ENCODE measurements at places on chromosomes 2 and 18.

DNA sequence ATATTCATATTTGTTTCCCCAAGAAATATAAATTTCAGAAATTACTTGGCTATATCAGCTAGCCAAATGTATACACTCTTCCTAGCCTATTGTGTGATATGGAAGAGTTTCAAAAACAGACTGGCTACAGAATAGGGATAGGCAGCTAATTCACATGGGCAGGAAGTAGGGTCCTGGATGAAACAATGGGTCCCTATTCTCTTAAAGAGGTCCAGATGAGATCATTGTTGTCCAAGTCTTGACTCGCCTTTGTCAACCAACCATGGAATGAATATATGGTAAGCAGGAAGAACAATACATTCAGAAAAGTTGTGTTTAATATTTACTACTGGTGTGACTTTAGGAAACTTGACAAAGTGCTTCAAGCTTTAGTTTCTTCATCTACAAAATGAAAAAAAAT is 319.9 kb downstream of the NBAS start:
- no peak for DNase-seq

- peak; percentile 11 for DNase-seq
Observed at GRCh38 chr2:202237787-202238233, 587 bp downstream of the SUMO1 start.

GRCh38 chr2:120547662-120548061 is 188.0 kb upstream of the GLI2 start:
- no peak for DNase-seq

DNA sequence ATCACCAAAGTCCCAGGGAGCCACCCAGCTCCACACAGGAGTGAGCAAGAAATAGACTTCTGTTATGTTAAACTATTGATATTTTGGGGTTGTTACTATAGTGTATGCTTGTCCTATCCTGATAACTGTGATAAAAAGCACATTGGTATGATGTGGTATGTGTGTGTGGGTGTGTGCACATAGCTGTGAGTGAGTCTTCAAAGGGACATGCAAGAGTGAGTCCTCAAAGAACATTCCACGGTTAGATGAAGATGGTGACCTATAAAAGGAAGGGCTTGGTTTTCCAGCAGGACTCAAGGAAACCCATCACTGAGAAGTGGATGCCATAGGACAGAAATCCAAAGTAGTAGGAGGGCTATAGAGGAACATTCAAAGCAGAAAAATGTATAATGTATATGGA is 342.9 kb downstream of the TSN start:
- DNase-seq, result no peak

- DNase-seq, result no peak
Observed at GRCh38 chr2:31125918-31126695, 12.1 kb downstream of the GALNT14 start.

- no peak for DNase-seq
Observed at GRCh38 chr18:57804557-57804956, 1.4 kb upstream of the ATP8B1 start.

- DNase-seq, result no peak
Observed at GRCh38 chr2:152304836-152305235, 30.1 kb upstream of the FMNL2 start.

DNA sequence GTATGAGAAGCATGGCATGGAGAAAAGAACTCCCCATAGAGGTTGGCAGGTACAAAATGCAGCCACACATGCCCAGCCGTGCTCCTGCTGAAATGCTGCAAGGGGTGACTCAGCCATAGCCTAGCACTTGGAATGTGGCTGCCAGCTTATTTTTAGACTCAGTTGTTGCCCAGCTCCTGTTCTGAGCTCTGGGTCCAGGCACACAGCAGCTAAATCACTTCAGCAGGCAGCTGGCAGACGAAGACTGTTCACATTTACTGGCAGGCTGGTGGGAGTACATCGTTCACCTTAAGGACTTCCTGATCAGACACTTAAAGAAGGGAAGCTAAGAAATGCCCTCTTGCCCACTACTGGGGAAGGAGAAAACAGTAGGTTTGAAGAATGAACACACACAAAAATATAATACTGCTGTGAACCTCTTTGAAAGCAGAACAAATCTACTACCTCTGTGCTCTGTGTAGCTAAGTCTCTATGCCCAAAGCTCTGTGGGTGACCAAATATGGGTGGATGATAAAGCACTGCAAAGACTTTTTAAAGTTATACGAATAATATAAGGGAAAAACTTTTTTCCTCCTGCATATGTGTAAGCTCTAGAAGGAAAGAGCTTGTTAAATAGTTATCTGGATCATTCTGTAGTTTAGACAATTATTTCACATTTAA is 146.1 kb downstream of the LNPK start:
- DNase-seq, result no peak

DNA sequence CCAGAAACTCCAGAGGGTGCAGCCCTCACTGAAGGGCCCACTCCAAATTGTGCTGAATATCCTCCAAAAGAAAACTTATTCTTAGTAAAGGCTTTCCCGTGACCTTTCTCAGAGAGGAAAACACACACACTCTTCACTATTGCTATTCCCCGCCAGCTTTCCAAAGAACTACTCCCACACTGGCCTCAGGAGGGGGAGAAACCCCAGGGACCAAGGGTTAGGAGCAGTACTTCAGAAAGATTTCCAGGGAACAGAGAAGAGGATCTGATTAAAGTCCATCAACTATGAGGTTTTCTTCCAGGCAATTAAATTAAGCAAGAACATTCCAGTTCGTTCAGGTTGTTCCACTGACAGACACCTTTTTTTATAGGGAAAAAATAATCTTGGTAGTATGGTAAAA is 150.2 kb downstream of the TTC32 start:
- no peak for DNase-seq

GRCh38 chr2:76675212-76675611 is 847.0 kb downstream of the LRRTM4 start:
- DNase-seq, result no peak

- DNase-seq, result no peak
Observed at GRCh38 chr18:33805592-33805991, 227.6 kb downstream of the ASXL3 start.
